ENCODE measurements at places on chromosomes 6 and 20.

- no peak for DNase-seq
Observed at GRCh38 chr6:9484091-9484490, 930.8 kb downstream of the TFAP2A start.

DNA sequence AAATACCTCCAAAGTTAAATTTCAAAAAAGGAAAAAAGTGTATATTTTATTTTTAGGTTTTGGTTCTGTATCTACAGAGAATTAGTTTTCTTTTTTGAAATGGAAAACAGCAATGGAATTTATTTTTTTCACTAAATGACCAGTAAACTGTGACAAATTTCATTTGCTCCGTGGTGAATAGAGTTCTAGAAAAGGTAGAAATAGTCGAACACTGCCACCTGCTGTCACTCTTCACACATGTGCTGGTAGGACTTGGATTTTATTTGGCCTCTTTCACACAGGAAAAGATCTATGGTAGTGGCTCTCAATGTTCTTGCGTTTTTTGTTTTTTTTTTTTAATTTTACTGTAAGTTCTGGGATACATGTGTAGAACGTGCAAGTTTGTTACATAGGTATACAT is 312.5 kb downstream of the EYA4 start:
- peak; percentile 66 for DNase-seq

DNA sequence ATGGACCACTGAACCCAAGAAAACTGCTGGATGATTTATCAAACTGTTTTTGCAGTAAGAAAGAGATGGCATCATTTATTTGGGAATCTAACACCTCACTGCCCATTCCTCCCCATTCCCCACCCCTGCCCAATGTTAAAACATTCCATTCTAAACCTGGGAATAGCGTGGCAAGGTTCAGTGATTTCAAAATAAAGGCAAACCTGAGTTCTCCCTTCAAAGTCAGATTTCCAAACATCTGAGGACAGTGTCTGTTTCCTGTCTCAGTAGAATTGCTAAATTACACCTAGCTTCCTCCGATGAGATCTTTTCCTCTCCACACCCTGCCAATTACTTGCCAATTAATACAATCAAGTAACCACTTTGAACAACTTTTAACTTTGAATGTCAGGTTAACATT is 127.4 kb upstream of the ARMC2 start:
- DNase-seq = no peak

- no peak for DNase-seq
Observed at GRCh38 chr20:11324990-11325389, 592.7 kb upstream of the BTBD3 start.

GRCh38 chr6:164928728-164929407 is 380.5 kb downstream of the C6orf118 start:
- DNase-seq = no peak

DNA sequence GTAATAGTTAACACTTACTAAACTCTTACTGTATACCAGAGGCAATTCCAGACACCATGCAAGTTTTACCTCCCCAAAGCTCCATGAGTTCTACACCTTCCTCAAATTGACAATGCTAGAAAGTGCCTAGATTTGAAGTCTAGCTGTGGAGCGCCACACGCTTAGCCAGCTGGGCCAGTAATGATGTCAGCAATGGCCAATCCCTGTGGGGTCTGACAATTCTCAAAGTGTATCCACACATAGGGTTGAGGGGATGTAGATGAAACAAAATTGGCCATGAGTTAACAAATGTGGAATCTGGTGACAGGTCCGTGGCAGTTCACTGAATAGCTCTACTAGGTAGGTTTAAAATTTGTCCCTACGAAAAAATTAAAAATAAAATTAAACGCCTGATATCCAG is 1.3 kb downstream of the ZNF343 start:
- DNase-seq = no peak

- no peak for DNase-seq
Observed at GRCh38 chr6:165632194-165632593, 30.8 kb downstream of the PDE10A start.

DNA sequence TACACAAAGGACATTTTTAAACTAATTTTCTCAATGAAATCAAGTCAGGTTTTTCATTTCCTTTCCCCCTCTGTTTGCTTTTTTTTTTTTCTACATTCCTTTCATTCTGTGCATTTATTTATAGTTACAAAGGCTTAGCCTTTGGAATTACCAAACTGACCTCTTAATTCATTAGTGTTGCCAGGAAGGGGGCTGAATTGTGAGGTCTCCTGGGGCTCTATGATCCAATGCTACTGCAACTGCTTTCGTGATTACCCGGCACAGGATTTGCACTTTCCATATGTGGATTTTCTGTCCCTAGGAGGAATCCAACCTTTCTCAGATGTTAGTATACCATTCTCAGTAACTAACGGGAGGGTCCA is 35.3 kb downstream of the NEDD9 start:
- DNase-seq = peak; percentile 69

All from amniotic stem cell (primary cell).